GM12892 (cell line): ENCODE measurements at places on chromosomes 4 and X.

DNA sequence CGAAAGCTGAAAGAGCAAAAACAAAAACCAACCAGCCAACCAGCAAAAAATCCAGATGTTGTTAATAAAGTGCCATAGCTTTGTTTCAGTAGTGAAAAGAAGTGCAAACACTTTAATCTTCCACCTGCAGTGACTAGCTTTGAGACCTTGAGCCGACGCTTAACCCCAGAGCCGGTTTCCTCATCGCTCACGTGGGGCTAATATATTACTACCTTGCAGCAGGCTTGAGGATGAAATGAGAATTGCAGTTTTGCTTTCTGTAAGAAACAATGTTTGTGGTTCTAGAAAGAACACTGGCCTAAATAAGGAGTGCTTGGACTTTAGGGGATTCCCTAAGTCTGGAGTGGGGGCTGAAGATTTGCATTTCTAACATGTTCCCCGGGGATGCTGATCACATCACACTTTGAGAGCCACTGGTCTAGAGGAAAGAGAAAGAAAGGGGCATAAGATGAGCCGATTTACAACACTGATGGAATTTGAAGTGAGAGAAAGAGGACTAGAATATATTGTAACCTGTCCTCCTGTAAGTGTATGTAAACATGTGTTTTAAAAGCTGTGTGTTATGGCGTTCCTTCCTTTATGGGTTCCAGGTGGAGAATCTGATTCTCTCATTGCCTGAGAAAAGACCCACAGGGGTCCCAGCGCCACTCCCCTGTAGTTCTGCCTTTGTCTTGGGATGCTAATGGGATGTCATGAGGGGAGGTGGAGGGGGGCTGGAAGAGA, 1.4 kb downstream of the FGF2 start:
- DNase-seq: peak; percentile 42

DNA sequence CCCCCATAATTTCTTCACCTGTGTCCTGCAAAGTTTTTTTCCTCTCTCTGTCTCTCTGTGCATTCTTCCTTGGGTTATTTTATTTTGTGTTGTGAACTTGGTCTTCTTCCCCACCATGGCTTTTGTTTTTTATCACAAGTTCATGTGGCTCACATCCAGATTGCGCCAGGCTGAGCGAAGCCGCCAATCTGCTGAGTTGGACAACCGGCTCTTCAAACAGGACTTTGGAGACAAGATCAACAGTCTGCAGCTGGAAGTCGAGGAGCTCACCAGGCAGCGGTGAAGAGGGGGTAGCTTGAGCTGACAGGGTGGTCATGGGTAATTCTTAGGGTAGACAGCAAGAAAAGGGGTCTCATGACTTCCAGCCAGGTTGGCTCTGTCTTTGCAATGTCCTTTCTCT, 46.1 kb downstream of the GRSF1 start:
- DNase-seq: no peak

DNA sequence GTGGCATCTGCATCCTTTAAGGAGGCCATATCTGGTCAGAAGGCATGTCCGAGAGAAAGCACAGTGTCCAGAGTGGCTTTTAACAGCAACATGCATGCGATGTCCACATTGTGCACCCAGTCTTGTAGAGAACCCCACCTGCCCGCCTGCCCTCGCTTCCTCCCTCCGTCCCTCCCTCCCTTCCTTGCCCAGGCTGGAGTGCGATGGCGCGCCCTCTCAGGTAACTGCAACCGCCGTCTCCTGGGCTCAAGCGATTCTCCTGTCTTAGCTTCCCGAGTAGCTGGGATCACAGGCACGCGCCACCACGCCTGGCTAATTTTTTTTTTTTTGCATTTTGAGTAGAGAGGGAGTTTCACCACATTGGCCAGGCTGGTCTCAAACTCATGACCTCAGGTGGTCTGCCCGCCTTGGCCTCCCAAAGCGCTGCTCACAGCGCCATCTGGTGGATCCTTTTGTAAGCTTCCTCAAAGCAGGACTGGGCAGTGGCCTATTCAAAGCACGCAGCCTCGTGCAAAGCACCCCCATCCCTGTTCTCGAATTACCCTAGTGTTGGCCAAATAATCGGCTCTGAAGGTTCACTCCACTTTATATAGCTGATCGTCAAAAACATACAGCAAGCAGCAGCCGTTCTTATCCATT, 15.0 kb downstream of the BRCC3 start:
- no peak for DNase-seq

DNA sequence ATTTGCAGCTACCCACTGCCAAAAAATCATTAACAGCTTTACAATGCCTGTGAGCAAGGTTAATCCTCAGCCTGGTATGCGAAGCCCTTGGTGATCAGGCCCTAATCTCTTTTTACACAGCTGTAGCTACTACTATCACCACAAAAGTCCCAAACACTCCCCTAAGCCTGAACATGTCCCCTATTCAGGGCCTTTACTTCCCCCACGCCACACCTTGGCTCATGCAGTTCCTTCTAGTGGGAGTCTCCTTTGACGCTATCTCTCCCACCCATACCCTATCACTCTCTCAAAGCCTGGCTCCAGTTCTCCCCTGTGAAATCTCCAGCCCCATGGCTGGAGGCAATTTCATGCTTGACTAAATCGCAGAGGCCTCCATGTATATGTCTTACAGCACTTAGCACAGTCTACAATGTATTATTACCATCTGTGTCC, 90.6 kb upstream of the CBR4 start:
- DNase-seq: no peak

DNA sequence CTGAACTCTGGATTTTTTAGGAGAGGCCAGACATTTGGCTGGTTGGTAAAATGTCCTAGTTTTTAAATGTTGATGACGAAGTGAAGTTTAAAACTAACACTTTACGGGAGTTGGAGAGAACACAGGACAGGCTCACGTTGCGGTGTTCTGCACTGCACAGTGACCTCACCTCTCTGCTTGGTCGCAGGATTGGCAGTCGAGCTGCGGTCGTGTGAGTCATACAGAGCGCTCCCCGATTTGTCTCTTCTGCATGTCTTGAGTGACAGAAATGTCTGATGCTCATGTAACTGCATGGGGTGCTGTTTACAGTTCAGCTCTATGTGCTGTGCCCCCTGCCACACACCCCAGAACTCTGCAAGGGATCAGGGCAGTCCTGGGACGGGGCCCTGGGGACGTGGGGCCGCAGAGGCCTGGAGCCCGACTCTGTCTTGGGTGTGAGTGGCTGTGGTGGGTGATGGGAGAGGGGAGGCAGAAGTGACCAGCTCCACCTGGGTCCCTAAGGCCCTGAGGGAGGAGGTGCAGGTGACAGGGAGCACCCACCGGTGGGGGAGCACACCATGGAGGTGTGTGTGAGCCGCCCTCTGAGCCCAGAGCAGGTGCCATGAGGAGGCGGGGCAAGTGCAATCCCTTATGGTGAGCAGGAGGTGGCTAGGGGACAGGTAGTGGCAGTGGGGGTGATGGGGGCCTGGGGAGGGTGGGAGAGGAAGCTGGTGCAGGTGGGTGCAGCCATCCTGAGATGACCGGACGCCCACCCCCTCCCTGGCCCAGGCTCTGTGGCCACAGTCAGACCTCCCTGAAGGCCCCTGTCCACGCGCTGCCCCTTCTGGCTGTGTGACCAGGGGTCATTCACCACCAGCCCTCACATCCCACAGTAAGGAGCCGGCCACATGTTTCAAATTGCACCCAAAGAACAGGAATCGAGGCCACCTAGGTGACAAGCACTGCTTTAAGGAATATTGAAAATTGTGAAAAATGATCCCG, 77.9 kb upstream of the ADRA2C start:
- no peak for DNase-seq

- no peak for DNase-seq
Measured at GRCh38 chrX:26788402-26788998, 572.5 kb downstream of the MAGEB5 start.

GRCh38 chr4:26060286-26060685, 146.3 kb downstream of the SMIM20 start:
- DNase-seq: no peak

DNA sequence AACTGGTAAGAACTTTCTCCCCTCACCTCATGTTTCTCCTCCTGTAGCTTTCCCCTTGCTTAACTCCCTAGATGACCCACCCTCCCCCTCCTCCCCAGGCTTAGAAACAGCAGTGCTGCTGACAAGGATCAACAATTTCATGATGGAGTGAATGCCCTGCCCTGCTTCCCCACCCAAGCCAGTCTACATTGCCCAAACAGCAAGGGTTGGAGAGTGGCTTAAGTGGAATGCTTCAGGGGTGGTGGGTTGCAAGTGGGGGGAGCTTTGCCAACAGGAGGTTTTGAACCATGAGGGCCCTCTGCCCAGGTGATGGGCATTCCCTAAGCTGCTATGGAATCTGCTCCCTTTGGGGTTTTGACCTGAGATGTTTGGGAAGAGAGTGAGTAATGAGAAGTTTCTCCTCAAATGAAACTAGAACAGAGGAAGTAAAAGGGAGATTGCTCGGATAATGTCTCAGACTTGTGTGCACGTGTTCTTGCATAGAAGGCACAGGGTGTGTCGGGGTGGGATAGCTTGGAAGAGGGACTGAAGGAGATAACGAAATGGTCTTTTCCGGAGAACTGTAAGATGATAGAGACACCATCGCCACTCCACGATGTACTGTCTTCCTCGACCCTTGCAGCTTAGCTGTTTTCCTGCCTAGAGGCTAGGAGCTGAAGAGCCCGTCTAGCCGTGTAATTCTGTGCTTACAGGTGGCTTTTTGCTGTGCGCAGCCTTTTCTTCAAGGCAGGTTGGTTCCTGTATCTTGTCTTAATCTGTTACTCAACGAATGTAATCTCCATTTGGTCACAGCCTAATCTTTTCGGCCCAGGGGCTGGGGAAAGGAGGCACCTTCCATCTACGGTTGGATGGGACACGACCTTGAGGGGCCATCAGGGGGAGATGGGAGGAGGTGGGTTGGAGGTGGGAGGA, 10.1 kb downstream of the GDPD2 start:
- no peak for DNase-seq

GRCh38 chrX:10759141-10759799, 138.9 kb upstream of the MID1 start:
- no peak for DNase-seq

DNA sequence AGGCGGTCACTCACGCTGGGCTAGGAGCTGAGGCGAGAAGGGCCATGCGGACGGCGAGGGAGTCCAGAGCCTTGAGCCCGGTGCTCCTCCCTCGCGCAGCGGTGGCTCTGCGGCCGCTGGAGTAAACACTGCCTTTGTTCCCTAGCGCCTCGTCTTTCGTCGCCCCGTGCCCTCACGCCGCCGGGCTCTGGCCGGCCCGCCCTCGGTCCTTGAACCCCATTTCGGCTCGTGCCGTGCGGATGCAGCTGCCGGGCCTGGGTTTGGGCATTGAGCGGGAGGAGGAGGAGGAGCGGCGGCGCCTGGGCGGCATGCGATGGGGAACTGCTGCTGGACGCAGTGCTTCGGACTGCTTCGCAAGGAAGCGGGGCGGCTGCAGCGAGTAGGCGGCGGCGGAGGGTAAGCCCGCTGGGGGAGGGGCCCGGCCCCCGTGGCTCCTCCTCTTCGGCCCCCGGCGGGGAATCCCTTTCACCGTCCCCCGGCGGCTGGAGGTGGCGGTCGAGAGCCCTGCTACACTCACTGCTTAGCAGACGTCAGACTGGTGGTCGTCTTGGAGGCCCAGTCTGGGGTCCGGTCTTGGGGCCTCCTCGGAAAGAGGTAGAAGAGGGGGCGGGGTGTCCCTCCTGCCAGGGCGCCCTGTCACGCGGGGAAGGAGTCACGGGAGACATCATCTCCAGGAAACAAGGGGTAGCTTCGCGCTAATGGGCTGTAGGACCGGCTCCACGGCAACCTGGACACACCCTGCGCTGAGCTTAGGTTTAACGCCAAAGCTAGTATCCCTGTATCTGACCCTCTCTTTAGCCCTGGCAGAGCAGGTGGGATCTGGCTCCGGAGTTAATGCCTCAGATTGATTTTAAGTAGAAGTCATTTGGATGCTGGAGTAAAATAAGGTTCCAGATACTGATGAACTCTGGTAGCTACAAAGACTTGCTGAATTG, at the start of gene AP1AR:
TSS of gene AP1AR (plus strand) at position 9 of the 935 bp plus-strand sequence. CDS start at position 314, 305 bp downstream.
- peak; percentile 76 for DNase-seq

DNA sequence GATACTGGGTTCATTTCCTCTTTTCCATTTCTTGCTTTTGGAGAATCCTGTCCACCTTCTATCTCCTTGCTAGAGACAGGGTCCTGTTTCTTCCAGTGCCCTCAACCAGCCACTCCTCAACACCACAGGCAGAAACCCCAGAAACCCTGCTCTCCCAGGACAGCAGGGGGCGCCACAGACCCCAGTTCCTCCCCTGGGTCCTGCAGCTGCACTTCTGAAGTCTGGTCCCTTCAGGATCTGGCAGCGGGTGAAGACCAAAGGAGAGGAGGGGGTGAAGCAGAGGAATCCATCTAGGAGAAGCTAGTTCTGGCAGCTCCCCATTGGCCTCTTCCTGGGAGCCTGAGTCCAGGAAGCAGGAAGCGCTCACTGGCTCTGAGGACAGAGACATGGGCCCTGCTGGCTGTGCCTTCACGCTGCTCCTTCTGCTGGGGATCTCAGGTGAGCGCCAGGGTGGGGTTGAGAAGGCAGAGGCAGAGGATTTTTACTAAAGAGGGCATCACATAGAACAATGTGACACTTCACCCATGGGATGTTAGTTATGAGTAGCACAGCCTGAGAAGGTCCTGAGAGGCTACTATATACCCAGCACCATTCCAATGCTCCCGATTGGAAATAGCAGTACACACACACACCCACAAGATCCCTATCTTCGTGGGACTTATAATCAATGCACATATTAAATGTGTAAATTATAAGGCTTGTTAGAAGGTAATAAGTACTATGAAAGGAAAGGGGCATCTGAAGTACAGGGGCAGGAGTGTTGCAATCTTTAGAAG, at the start of gene PRSS48:
TSS of gene PRSS48 (plus strand) at position 375 of the 776 bp plus-strand sequence. CDS start at position 387, 12 bp downstream.
- peak; percentile 24 for DNase-seq

DNA sequence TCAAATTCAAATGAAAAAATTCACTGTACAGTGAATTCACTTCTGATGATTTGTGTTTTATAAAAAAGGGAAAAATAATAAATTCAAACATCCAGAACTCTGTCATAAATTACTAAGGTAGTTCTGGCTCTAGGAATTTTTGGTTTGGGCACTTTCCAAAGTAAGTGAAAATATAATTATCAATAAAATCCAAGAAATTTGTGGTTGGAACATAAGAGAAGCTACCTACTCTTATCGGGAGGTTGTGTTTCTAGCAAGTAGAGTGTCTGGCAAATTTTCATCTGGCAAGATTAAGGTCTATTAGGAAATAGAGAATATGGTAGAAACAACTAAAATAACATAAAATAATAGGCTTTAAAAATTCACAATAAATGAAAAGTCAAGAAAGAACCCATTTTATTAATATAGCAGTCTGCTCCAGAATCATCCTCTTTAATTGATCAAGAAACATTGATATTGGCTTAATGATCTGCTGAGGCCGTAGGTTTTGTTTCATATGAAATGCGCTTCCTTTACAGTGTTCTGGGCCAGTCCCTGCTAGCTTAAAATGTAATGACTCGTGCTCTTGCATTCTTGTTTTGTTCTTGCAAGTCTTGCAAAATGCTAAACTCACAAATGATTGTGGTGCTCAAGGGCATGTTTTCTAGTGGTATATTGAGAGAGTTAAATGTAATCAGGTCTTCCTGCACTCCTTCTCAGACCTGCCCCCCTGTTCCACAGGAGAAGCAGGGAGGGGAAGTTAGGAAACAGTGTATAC, 331.4 kb downstream of the RAPGEF2 start:
- no peak for DNase-seq

DNA sequence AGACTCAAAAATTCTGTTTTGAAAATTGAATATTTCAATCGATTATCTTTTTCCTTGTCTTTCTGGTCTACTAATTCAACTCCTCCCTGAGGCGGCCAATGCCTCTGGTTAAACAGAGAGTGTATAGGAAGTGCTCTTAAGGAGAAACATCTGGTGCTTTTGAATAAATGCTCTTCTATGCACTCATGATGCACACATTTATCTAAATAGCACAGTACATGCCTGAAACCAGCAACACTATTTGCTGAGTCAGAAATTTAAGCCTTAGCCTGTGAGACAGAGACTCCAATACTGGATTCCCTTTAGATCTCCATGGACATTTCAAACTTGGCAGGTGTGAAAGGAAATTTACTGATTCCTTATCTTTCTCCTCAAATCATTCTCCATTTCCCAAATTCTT, 118.6 kb downstream of the SLIT2 start:
- no peak for DNase-seq
